GM12892 (cell line): ENCODE measurements at places on chromosomes 2 and 18.
A peak's percentile ranks its signal among the peaks of the same experiment; 100 is the strongest.

DNA sequence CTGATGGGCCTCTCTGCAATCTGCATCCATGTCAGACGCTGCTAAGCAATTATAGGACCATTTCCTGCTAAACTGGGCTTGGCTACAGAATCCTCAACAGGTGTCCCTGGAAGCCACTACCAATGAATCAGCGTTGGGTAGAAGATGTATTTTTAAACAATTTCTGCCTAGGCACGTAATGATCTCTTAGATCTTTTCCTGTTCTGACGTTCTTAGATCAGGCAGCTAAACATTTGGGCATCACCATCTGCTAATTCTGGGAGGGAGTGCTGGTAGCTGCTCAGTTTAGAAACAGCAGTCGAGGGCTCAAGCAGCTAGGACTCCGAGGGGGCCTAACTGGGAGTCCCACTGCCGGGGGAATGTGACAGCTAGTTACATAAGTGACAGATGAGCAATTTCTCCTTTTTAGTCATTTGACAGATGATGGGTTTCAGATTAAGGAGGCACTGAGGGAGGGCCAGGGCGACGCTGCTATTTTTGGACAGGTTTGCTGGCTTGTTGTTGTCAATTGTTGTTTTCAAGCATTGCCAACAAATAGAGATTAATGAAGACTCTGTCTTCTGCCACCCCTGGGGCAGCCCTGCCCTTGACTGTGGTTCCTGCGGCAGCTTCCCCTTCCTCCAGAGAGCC, 92.7 kb downstream of the MRO start:
- peak; percentile 56 for DNase-seq

- DNase-seq = no peak
These were observed 48.2 kb downstream of the RPL37A start for GRCh38 chr2:216546641-216547403.

- DNase-seq = no peak
These were observed 164.3 kb upstream of the CXCR4 start for GRCh38 chr2:136282251-136282650.

- DNase-seq = no peak
These were observed 32.3 kb downstream of the ATL2 start for GRCh38 chr2:38344813-38345212.

DNA sequence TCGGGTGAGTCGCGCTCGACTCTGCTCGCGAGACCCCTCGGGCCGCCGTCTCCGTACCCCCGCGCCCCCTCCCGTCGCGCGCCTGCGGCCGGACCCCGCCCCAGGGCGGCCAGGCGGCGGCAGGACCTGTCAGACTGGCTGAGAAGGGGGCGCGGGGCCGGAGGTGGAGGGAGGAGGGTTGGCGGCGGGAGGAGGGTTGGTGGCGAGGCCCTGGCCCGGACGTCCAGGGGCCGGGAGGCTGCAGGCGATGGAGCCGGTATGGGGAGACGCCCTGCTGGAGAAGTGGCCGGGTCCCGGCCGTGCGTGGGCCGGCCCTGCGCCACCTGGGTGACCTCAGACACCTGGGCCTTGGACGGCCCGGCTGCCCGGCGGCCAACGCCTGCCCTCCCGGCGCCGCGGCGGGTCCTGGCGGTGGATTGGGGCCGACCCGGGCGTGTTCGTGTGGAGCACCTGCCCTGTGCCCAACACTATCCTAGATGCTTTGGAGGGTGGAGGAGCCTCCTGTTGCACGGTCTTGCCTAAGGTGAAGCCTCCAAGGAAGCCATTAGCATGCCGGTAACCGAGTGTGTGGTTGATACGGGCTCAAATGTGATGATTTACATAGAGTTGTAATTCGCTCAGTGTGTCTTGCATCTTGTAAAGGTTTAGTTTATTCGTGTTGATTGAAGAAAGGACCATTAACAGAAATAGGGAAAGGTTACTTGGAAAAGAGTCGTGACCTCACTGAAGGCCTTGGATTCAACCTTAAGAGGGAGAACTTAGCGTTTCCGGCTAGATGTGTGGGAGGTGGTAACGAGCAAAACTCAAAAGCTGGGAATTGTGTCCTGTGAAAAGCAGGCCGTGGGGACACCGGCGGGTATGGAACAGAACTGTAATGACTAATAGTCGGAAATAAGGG, 550 bp downstream of the MYL12B start:
- peak; percentile 25 for DNase-seq

DNA sequence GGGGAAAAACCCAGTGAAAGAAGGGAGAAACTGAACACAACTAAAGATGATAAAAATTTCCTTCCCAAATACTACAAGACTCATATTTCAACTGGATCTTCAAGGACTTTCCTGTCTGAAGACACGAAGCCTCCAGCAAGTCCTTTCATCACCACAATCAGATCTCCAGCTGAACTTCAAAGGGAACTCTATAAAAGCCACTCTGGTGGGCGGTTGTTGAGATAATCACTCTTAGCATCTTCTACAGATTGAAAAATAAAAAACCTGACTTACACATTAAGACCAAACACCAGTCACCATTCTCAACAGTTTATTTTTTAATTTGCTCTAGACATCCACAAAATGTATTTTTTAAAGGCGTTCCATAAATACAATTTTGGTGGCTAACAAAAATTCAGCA, 4.4 kb downstream of the REV1 start:
- DNase-seq = no peak

- no peak for DNase-seq
These were observed 42.3 kb downstream of the NOL10 start for GRCh38 chr2:10647441-10647840.

GRCh38 chr2:2563309-2563860, 232.3 kb upstream of the MYT1L start:
- no peak for DNase-seq

DNA sequence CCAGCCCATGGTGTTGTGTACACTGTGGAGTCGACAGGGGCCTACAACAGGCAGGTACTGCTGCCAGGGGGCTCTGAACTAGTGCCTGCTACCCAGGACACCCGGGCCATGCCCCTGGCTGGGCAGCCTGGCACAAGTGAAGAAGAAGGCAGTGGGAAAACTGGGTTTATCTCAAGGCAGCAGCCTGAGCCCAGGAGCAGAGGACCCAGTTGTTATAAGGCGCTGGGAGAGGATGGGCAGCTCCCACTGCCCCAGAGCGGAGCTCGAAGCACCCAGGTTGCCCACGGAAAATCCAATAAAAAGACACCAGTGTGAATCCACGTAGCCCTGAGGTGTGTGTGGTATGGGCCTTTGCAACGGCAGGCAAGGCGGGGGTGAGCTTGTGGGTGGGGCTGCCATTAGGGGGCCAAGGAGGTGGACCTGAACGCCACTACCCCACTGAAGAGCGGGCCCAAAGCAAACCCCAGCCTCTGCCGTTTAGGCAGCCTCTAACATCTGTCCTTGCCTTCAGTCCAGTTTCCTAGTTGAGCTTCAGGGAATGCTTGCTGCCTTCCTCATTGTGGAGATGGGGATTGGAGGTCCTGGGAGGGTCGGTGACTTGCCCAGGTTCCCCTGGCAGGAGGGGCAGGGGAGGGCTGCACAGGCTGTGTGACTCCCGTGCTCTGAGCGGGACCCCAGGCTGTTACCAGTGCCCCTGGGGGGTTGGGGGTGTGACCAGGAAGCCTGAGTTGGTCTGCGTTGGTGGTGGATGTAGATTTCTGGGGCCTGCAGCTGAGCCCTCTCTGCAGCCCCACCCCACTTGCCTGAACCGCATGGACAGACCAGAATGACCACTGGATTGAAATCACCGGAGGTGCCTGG, 16.0 kb downstream of the ARID5A start:
- no peak for DNase-seq

GRCh38 chr2:161353543-161353942, 45.3 kb downstream of the PSMD14 start:
- no peak for DNase-seq

DNA sequence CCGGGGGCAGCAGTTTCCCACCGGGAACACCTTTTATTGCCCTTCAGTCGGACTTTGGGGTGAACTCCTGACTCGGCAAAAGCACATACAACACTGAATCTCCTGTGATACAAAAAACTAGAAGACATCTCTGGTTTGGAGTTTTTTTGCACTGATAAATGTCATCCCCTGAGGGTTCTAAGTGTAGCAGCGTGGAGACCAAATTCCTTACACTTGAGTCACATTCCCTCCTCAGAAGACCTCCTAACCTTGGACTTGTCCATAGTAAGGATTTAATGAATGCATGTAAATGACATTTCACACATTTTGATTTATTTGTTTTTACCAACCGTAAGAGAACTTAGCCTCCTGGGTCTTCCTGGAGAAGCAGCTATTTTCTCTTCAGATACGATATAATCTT, 54.0 kb upstream of the GPR45 start:
- no peak for DNase-seq

- no peak for DNase-seq
These were observed 182.2 kb upstream of the NRP2 start for GRCh38 chr2:205500065-205500464.

DNA sequence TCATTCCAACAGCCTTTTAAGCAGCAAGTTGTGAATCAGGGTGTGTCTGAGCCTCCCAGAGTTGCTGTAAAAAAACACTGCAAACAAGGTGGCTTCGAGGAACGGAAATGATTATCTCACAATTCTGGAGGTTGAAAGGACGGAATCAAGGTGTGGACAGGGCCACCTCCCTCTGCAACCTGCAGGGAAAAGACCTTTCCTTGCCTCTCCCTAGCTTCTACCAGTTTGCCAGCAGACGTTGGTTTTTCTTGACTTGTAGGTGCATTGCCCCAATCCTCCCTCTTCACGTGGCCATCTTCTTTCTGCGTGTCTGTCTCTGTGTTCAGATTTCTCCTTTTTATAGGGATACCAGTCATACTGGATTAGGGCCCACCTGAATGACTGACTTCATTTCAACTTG, 24.8 kb upstream of the TMEM131 start:
- no peak for DNase-seq

- DNase-seq = no peak
These were observed 83.0 kb upstream of the CHRNA1 start for GRCh38 chr2:174846941-174847938.

- no peak for DNase-seq
These were observed 694 bp downstream of the UNC50 start for GRCh38 chr2:98608962-98609604.

DNA sequence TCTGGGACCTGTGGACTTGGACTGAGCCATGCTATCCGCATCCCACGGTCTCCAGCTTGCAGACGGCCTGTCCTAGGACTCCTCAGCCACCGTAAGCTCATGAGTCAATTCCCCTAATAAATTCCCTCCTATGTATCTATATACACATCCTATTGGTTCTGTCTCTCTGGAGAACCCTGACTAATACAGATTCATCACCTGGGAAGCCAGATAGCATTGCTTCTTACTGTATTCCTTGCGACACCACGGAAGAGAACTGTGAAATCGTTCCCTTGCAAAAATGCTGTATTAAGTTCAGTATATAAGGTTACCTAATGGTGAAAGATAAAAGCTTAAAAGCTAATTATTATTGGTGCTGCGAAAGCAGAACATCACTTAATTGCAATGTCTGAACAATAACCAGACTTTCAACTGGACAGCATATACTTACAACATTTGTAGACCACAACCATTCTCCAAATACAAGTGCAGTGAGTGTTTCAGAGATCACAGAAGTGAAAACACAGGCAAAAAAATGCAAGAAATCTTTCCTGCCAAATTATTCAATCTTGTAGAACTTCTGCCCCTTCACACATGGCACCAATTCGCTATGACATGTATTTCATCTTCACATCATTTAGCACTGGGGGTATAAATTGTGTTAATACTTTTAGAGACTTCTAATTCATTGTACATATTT, 352.9 kb downstream of the TXNL1 start:
- DNase-seq = no peak

DNA sequence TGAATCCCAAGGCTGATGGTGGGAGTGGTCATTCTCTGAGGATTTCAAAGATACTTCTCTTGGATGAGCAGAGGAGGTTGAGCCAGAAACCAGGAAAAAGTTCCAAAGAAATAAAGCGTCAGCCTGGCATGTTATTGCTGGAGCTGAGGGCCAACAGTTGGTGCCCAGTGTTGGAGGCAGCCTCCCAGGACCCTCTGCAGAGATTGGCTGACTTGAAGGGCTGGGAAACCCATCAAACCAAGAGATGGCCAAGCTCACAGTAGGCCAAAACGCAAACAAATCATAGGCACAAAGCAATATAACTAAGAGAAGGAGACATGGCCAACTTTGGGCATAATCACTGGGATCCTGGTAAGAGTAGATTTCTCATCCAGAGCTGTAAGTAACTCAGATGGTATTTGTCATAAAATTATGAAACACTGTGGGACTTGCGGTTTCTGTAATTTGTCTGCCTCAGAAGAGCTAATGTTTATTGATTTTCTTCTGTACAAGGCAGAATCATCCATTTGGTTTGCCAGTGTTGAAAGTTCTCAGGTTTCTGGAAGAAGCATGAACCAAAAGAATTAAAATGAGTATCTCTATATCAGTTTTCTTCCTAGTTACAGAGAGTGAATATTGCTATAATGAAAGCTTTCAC, 108.3 kb downstream of the ATL2 start:
- no peak for DNase-seq

- DNase-seq = no peak
These were observed 284.1 kb downstream of the PHLPP1 start for GRCh38 chr18:62999392-62999791.

DNA sequence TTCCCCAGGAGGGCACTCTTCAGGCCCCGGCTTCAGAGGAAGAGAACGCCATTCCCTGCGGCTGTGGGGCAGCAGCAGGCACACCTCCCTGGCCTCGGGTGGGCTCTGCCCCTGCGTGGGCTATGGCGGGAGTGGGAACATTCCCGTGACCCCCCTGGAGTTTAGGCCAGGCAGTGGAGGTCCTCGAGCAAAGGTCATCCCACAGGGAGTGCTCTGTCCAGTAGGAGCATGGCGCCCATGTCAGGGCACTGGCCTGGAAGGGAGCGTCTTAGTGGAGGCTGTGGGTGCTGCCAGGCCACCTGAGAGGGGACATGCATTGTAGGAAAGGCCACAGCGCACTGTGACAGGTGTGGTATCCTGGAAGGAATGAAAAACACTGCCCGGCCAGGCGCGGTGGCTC, 9.2 kb upstream of the NFATC1 start:
- DNase-seq = no peak

GRCh38 chr2:136059036-136059472, 58.9 kb downstream of the CXCR4 start:
- no peak for DNase-seq

DNA sequence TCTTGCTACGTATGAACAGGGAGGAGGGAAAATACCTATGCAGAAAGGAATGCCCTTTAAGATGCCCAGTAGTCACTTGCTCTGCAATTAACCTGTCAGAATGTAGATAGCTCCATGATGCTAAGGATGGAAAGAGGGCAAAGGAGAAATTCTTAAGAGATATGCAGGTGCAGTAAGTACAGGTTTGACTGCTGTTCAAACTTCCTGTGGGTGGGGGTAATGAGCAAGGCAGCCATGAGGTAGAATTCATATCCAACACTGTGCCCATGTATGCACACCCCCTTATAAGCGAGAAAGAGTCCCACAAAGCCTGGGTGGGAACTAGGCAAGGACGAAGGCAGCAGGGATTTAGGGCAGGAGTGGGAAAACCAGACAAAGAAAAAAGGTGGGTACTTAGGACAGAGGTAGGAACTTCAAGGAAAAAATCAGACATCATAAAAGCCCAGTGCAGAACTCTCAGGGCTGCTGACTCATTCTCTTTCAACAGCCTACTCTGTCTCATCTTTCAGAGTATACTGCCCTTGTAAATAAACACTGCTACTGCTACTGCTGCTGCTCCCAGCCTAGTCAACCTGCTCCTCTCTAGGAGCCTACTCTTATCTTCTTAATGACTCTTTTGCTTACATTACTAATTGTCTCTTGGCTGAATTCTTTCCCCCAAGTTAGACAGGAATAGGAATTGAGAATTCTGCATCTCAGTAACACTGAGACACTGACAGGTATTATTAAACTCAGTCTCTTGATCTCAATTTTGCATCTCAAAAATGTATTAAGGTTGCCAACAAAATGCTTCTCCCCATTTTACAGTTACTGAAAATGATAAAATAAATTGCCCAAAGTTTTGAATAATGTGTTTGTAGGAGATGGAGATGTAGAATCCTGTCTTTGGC, 189.0 kb downstream of the PTH2R start:
- DNase-seq = no peak
